NK-92 treated with Interleukin-12 subunit alpha and Interleukin-12 subunit beta, amount 100 ng/mL, for 24 hours (cell line): ENCODE measurements at places on chromosomes 3 and 15.

GRCh38 chr15:48052946-48053345 is 67.8 kb upstream of the SLC24A5 start:
- DNase-seq, result no peak

GRCh38 chr3:123941121-123941520 is 19.9 kb downstream of the CCDC14 start:
- DNase-seq, result no peak

DNA sequence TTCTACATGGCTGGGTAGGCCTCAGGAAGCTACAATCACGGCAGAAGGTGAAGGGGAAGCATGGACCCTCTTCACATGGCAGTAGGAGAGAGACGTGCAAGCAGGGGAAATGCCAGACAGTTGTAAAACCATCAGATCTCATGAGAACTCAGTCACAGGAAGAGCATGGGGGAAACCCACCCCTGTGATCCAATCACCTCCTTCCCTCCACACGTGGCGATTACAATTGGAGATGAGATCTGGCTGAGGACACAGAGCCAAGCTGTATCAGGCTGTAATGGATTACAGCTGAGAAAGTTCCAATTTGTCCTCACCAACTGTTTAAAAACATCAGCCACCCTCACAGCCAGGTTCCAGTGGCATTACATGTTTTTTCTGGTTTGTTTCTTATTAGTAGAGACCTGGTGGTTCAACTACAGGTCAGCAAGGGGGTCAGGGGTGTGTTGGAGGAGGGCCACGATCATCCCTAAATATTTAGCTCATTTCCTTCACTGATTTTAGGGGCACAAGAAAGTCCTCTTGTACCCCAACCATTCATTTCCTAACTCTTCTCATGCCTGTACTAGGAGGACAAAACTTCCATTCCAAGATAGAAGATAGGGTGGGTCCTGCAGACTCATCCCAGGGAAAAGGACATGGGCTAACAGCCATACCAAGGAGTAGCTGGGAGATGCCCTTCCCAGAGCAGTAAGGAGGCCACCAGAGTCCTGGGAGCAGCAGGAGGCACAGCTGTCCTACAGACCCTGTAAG is 54.4 kb downstream of the ANXA2 start:
- DNase-seq, result no peak

DNA sequence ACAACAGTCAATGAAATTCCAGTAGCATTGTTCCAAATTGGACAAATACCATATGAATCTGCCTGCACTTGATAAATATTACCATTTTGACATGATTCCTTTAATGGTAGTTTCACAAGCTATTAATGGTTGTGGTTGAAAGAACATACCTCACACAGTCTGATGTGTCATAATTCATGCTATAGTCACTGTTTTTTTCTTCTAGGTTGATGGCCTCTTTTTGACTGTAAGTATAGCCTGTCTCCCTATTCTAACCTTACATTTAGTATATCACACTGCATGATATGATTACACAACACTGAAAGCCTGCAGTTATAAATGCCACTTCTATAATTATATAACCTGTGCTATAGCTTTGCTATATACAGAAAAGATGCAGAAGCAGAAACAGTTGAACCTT is 834.1 kb downstream of the NSUN3 start:
- DNase-seq, result no peak

DNA sequence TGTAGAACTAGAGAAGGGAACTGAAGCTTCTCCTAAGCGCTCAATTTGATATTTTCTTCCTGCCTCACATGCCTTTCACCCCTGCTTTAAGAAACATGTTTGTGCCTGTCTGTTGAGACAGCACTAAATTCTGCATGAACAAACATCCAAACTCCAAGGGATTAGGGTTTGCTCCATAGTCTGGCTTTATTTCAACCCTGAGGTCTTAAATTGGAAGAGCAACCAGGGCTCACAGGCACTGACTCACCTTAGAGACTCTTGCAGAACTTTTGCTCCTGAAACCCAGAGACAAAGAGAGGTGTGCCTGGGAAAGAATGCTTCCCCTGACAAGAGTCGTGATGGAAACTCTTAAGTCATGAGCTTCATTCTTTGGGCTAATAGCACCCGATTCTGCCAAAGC is 393.9 kb upstream of the MCTP2 start:
- DNase-seq, result no peak

GRCh38 chr3:57923101-57923500 is 85.1 kb upstream of the FLNB start:
- no peak for DNase-seq

- no peak for DNase-seq
Measured at GRCh38 chr3:4895838-4896237, 83.4 kb upstream of the BHLHE40 start.

- no peak for DNase-seq
Measured at GRCh38 chr15:30923429-30923828, 19.7 kb downstream of the FAN1 start.

- DNase-seq, result no peak
Measured at GRCh38 chr3:51282931-51283330, 102.2 kb upstream of the MANF start.
